Coronary artery (tissue), 2 donors: ENCODE measurements at places on chromosomes 6 and 20.
A peak's percentile ranks its signal among the peaks of the same experiment; 100 is the strongest.

DNA sequence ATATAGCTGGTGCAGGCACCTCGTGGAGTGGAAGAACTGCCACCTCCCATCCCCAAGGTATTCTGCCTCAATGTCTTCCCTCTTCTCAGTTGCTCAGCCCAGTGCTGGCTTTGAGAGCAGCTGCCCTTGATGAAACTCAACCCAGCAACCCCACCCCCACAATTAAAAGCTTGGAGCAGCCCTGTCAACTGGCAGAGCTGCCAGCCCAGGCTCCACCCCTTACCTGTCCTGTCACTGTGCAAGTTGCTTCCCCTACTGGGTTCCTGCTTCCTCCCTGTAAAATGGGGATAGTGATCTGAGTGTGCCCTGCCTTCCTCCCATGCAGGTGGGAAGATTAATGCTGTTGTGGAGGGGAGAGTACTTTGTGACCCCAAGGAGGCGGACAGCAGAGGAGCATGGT is 4.5 kb downstream of the TMEM63B start:
- DNase-seq: no peak

DNA sequence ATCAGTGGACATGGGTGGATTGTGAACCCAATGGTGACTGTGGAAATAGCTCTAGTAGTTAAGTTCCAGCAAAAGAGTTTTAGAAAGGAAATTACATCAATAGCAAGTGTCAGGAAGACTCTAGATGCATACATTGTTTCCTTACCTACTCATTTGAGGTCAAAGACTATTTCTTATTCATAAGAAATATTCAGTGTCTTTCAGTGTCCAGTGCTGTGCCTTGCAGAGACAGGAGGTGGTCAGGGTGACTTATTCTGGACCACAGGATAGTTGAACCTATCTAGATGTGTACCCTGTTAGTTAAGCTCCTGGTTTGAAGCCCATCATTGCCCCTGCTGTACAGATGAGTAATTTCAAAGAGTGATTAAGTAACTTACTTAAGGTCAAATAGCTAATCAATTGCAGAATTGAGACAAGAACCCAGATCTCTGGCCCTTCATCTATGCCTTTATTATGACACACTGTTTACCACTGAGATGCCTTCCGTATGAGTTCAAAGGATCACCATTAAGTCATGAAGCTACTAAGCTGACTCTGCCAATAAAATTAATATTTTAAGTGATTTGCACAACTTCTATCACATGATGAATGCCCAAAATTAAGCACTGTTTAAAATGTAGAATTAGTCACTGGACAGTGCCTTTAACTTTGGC is 136.1 kb downstream of the PDSS2 start:
- no peak for DNase-seq

- no peak for DNase-seq
These were observed 367.3 kb downstream of the UTRN start for GRCh38 chr6:144652292-144652891.

GRCh38 chr6:118810420-118811027 is 83.4 kb upstream of the ASF1A start:
- no peak for DNase-seq

DNA sequence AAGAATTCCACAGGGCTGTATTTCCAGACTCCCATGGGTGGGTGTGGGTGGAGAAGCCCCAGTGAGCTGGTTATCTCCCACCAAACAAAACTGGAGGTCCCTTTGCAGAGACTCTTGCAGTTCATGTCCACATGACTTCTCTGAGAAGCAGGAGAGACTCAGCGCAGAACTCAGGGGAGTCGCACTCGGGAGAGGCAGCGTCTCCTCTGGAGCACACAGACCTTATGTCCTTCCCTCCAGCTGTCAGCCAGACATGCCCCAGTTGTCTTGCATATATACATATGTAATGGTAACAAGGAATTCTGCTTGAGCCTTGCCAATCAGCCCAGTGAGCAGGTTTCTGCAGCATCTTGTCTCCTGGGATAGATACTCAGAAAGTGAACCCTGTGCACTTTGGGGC is 23.8 kb downstream of the MYT1 start:
- DNase-seq: no peak

- no peak for DNase-seq
These were observed 41.7 kb upstream of the FAM135A start for GRCh38 chr6:70371454-70372105.

- DNase-seq: no peak
These were observed 86.8 kb downstream of the MOXD1 start for GRCh38 chr6:132314432-132314831.

- no peak for DNase-seq
These were observed at the start of gene SGK1 for GRCh38 chr6:134317471-134318131. Gene SGK1, minus strand, starts transcription at chr6:134318112. Its CDS starts 652 bp downstream, at chr6:134317460.

DNA sequence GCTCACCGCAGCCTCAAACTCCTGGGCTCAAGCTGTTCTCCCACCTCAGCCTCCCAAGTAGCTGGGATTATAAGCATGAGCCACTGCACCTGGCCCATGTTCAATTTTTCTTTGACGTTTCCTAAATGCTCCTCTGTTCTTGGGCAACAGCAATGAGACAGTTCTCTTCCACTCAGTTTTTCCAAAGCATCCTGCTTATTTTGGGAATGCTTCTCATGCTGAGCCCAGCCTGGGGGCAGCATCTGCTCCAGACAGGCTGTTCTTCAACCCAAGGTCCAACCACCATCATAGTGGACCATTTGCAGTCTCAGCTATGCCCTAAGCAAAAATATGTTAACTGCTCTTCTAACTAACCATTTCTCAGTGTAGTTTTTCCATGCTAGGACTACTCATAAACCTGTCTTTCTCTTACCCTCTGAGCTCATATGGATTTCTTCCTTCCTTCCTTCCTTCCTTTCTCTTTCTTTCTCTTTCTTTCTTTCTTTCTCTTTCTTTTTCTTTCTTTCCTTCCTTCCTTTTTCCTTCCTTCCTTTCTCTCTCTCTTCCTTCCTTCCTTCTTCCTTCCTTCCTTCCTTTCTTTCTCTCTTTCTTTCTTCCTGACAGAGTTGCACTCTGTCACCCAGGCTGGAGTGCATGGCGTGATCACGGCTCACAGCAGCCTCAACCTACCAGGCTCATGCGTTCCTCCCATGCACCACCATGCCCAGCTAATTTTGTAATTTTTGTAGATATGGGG is 48.4 kb downstream of the GCNT2 start:
- no peak for DNase-seq

DNA sequence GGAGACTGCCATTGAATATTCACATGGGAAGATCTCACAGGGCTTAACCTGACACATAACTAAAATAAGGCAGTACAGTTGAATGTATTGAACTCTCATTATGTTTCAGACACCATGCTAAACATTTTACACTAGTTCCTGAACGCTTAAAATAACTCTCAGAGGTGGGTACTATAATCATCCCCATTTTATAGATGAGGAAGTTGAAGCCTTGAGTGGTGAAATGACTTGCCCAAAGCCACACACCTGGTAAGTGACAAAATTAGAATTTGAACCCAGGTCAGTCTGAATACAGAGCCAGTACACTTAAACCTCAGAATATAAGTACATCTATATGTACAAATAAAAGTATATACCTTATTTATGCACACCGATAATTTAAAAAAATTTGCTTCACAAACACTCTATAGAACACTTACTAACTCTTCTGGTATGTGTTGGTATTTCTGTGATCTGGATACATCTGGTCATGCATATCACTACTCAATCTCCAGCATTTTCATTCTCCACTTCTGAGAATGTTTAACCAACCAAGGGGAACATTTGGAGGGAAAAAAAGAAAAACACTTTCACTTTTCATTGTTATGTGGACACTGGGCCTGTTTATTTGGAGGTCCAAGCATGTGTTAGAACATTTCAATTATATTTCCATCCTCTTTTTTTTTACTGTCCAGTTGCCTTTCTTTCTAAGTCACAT is 4.6 kb upstream of the BICRAL start:
- no peak for DNase-seq

DNA sequence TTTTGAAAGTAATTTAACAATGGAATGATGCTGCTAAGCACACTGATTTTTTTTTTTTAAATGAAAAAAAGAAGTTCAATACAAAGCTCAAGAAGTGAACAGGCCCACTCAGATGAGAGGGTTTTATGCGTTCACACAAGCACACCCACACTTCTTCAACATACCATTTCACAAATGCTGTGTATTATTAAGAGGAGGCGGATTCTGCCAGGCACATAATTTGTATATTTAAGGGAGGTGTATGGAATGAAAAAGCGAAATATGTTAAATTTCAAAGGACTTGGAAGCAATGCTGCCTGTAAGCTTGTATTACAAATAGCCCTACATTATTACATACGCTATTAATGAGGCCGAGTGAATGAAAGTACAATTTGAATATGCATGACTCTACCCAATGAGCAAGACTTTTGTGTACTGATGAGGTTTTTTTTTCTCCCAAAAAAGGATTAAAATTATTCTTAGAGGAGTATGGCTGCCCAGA is 123.9 kb downstream of the INSM1 start:
- no peak for DNase-seq

GRCh38 chr20:38855356-38855755 is 49.9 kb downstream of the PPP1R16B start:
- no peak for DNase-seq

GRCh38 chr20:44733341-44734069 is 12.2 kb upstream of the KCNK15 start:
- DNase-seq: peak; percentile 87

DNA sequence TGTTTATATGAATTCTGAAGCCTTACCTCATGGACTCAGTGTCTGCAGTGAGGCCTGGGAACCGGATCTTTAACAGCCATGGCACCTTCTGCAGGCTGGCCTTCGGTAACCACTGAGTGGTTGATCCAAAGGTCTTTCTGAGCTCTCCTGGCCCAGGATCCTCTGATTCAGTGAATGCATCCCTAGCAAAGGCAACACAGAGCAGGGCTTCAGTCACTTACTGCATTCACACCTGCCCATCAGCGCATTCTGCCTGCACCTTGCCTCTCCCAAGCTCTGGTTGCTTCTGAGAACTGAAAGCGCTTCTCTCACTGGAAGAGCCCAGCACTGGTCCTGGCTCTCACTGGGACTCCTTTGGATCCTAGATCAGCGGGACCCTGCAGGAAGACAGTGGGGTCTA is 8.4 kb upstream of the CST9 start:
- DNase-seq: no peak

DNA sequence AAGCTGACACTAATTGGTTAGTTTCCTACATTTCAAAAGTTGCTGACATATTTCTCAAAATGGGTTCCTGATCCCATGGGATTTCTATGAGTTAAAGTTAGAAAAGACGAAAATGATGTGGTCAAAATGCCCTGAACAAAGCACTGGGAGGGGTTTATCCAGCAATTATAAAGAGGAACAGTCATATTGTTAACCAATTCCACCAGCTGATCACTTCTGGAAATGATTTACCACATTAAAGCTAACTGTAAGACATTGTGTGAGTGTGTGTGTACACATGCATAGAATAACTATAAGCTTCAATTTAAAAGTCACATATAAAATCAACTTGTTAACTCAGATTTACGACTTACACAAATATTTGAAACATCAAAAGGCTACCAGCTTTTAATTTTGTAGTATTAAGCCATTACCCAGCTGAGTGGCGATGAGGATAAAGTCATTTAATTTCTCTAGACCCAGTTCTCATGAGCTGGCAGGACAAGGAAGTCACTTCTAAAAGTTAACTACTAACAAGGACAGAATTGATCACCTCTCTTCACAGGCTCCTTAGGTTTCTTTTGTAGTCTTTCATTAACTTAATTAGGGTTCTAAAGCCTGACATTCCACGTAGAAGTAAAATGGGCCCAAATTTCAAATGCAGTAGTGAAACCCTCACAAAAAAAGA is 40.4 kb downstream of the MAN1A1 start:
- DNase-seq: no peak

DNA sequence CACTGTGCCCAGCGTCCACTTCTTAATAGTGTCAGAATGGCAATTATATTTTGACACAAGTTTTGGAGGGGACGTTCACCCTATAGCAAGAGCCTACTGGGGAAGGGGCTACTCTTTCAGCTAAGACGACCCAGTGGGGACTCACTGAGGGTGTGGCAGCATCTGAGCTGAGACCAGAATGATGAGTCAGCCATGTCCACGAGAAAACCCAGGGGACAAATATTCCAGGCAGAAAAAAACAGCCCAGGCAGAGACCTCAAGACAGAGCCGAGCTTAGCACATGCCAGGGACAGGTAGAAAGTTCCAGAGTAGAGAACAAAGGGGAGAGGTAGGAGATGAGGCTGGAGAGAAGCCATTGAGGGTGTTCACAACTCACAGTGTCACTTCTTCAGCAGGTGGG is 11.2 kb downstream of the CNBD2 start:
- no peak for DNase-seq

- peak; percentile 47 for DNase-seq
These were observed 40.3 kb downstream of the MTHFD1L start for GRCh38 chr6:150905769-150906168.

DNA sequence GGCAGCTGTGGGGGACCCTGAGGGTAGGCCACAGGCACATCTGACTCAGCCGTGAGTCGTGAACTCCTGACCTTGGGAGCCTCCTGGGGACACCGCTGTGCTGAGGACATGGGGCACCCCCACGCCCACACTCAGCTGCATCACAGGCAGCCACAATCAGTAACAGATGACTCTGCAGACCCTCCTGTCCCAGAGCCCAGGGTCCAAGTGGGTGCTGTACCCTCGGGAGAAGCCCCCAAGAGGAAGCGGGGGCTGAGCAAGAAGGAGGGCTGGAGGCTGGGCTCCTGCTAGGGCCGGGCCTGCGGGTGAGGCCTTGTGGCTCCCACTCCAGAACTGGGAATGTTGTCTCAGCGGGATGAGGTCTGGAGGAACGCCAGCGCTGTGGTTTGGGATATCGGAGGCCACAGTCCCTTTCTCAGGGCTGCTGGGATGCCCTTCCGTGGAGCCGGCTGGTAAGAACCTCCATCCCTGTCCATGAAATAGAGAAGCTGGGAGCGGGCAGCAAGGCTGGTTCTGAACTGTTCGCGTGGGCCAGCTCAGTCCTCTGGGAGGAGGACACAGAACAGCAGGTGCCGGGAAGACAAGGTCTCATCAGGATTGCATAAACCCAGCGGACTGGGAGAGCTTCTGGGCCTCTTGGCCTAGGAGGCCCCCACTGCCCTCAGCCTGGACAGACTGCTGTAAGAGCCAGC is 3.1 kb upstream of the LAMA5 start:
- DNase-seq: no peak

- peak; percentile 24 for DNase-seq
These were observed 125.6 kb downstream of the CDC5L start for GRCh38 chr6:44512868-44513741.

DNA sequence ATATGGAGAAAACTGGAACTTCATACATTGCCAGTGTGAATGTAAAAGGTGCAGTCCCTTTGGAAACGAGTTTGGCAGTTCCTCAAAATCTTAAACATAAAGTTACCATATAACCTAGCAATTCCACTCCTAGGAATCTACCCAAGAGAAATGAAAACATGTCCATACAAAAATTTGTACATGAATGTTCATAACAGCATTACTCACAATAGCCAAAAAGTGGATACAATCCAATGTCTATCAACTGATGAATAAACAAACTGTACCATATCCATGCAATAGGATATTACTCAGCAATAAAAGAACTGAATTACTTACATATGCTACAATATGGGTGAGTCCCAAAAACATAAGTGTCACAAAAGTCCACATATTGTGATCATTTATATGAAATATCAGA is 48.7 kb upstream of the ERVFRD-1 start:
- no peak for DNase-seq
